Neural crest cell (in vitro differentiated cells): ENCODE measurements at places on chromosomes 3 and 15. TPM values are rescaled to one million over a fixed set of nuclear protein-coding genes. Genes with fewer than 3 reads are reported as not detected.

The SH3GL3 gene
- 0.91 and 1.4 TPM in 2 replicates for total RNA-seq

DNA sequence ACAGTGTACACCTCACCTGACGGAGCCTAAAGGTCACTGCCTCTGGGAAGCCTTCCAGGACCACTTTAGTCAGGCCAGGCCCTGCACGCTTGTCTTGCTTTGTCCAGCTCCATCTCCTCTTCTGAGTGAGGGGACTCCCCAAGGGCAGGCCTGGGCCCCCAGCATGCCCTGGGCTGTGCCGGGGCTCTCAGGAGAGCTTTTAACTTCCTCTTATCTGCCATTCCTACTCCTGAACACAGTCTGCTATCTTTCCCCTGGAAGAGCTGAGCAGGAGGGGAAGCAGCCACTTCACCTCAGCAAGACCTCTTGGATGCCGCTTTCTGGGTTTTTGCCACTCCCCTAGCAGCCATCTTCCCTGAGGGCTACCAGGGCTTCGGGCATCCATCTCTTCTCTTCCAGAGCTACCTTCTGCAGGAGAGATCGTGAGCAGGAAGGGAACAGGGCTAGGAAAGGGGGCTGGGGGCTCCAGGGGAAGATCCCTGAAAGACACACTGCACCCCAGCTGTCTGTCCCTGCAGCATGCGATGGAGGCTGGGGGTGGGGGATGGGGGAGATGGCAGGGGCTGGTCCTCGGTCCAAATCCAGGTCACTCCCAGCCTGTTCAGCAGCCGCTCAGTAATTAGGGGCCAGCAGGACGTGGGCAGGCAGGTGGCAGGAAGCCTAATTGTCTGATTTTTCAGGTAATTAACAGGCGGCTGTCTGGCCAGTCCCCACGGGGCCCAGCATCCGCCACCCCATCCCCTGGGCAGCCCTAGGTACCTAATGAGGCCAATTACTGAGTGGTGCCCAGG lies 19.9 kb upstream of the RPL29 start:
- no peaks in the 10 kb centered on the region for H3K36me3 ChIP-seq
- no peak for DNase-seq
- H3K4me1 ChIP-seq, result peaks cover 12% of the 10 kb centered on the region

GRCh38 chr3:171388527-171388926 lies 71.7 kb downstream of the TNIK start:
- H3K4me3 ChIP-seq, result no peak overlapping the region
- H3K27ac ChIP-seq, result no peak overlapping the region
- H3K4me1 ChIP-seq, result peaks cover 48% of the 10 kb centered on the region
- peaks cover 8% of the 10 kb centered on the region for H3K36me3 ChIP-seq

GRCh38 chr3:144341471-144341870 lies 369.8 kb downstream of the DIPK2A start:
- no peaks in the 10 kb centered on the region for H3K36me3 ChIP-seq
- DNase-seq, result no peak
- no peak overlapping the region for H3K27ac ChIP-seq
- no peaks in the 10 kb centered on the region for H3K27me3 ChIP-seq
- no peaks in the 10 kb centered on the region for H3K4me1 ChIP-seq

GRCh38 chr3:46277476-46277875 lies 35.2 kb downstream of the CCR3 start:
- peaks cover 7% of the 10 kb centered on the region for H3K36me3 ChIP-seq
- no peak overlapping the region for H3K4me3 ChIP-seq
- H3K4me1 ChIP-seq, result no peaks in the 10 kb centered on the region
- peaks cover 3% of the 10 kb centered on the region for H3K27me3 ChIP-seq
- no peak overlapping the region for H3K27ac ChIP-seq

The MRAS gene
- 24.7 and 27.0 TPM in 2 replicates for total RNA-seq

- no peaks in the 10 kb centered on the region for H3K27me3 ChIP-seq
- H3K36me3 ChIP-seq, result no peaks in the 10 kb centered on the region
- H3K4me1 ChIP-seq, result peaks cover 19% of the 10 kb centered on the region
- no peak for DNase-seq
Observed at GRCh38 chr3:4852780-4853748, 126.2 kb upstream of the BHLHE40 start.

DNA sequence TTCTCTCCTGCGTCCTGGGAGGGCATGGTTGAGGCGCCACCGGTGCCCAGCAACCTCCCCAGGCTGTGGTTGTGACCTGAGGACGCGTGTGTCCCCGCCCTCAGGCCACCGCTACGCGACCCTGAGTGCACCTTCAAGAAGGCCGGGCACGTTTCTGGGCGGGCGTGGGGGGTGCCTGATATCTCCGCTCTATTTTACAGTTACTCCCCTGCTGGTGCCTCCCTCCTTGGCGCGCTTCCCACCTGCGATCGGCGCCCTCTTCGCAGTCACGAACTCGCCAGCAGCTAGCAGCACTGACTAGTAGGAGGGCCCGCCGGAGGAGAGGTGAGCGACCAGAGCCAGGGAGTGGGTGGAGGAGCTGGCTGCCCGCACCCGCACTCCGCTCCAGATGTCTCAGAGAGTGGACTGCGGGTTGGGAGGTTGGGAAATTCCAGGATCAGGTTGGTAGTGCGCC lies 43.2 kb upstream of the POLG start:
- peaks cover 9% of the 10 kb centered on the region for H3K4me1 ChIP-seq
- peaks cover 95% of the 10 kb centered on the region for H3K27me3 ChIP-seq
- H3K36me3 ChIP-seq, result no peaks in the 10 kb centered on the region
- DNase-seq, result no peak
- no peak overlapping the region for H3K4me3 ChIP-seq
- H3K27ac ChIP-seq, result no peak overlapping the region

DNA sequence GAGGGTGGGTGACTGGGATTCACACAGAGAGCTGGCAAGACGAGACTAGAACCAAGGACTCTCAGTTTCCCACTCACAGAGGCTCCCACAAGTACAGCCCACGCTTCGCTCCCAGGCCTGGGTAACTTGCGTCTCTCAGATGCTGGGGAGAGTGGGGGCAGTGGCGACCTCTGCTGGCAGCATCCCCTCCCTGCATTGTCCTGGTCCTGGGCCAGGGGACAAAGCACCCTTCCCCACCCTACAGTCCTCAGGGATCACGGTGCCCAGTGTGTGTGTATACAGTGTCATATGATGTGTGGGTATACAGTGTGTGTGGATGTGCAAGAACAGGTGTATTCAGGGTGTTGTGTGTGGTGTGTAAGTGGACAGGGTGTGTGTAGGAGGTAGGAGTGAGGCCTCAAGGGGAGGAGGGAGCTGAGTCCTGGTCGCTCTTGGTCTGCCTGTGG lies 12.8 kb downstream of the VILL start:
- peak; percentile 87 for DNase-seq
- peaks cover 47% of the 10 kb centered on the region for H3K4me1 ChIP-seq
- H3K36me3 ChIP-seq, result no peaks in the 10 kb centered on the region
- peak overlapping the region; percentile 35 for H3K27ac ChIP-seq
- H3K4me3 ChIP-seq, result no peak overlapping the region
- no peaks in the 10 kb centered on the region for H3K27me3 ChIP-seq

The CRABP1 gene
- 753 and 803 TPM in 2 replicates for total RNA-seq

The NEIL1 gene
- total RNA-seq, result 18.4 and 20.4 TPM in 2 replicates

The GOLGA6L7 gene
- not detected in 2 replicates for total RNA-seq

- H3K27ac ChIP-seq, result peak overlapping the region; percentile 52
- peak overlapping the region; percentile 69 for H3K4me3 ChIP-seq
- no peak for DNase-seq
- H3K4me1 ChIP-seq, result peaks cover 59% of the 10 kb centered on the region
- H3K27me3 ChIP-seq, result peaks cover 3% of the 10 kb centered on the region
Observed at GRCh38 chr3:29758434-29759322, 477.8 kb downstream of the RBMS3 start.

DNA sequence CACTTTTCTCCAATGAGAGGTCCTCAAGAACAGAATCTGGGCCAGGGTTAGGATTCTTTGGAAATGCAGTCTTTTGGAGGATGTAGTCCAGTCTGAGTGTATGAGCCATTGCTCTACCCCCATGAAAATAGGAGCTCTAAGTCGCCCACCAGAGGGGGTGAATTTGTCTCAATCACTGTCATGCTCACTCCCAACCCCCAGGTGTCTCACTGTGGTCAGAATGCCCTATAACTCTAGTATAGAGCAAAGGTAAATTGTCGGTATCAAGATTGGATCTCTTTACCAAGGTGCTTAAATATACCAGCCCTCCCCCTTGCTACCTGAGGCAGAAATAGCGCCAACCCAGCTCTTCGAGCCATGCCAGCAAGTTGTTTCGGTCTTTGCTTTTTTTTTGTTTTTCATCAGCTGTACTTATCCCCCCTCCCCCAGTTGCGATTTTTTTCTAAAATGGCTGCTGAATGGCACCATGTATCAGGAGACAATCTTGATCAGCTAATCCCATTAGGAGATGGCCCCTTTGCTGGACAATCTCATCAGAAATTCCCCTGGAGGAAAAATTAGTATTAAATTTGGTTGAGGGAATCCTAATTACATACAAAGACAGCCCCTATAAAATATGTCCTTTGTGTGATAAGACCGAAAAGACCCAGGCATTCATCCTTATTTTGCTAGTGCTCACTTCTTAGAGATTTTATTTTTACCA lies 130.7 kb downstream of the EBLN2 start:
- DNase-seq, result no peak
- no peak overlapping the region for H3K27ac ChIP-seq
- H3K4me1 ChIP-seq, result no peaks in the 10 kb centered on the region
- H3K4me3 ChIP-seq, result no peak overlapping the region
- no peaks in the 10 kb centered on the region for H3K27me3 ChIP-seq

- peak overlapping the region; percentile 82 for H3K4me3 ChIP-seq
- no peaks in the 10 kb centered on the region for H3K36me3 ChIP-seq
- no peak overlapping the region for H3K27ac ChIP-seq
- H3K27me3 ChIP-seq, result peaks cover 30% of the 10 kb centered on the region
- H3K4me1 ChIP-seq, result peaks cover 71% of the 10 kb centered on the region
Observed at GRCh38 chr3:184568924-184569829, 7.6 kb downstream of the EPHB3 start.

- H3K4me1 ChIP-seq, result peaks cover 7% of the 10 kb centered on the region
- no peak for DNase-seq
- H3K4me3 ChIP-seq, result no peak overlapping the region
- no peaks in the 10 kb centered on the region for H3K27me3 ChIP-seq
Observed at GRCh38 chr15:90711418-90711824, 5.7 kb upstream of the BLM start.

GRCh38 chr3:127000119-127000518 lies 17.2 kb downstream of the PLXNA1 start:
- no peaks in the 10 kb centered on the region for H3K27me3 ChIP-seq
- no peak overlapping the region for H3K27ac ChIP-seq
- peaks cover 13% of the 10 kb centered on the region for H3K4me1 ChIP-seq
- no peaks in the 10 kb centered on the region for H3K36me3 ChIP-seq

DNA sequence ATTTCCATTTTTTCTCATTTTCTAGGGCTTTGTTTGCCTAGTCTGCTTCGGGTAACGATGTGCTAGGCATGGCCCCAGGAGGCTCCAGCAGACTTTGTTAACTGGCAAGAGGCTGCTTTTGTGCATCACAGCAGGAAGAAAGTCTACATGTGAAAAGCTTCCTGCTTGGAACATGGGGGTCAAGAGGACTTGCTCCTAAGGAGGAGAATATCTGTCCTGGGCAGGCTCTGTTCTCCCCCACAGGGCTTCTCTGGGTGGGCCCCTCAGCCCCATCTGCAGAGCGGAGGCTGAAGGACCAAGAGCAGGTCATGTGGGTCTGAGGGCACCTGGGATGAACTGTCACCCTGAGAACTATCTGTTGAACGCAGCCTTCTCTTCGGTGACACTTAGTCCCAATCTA lies 94.7 kb downstream of the CCNL1 start:
- H3K27me3 ChIP-seq, result peaks cover 4% of the 10 kb centered on the region
- H3K27ac ChIP-seq, result no peak overlapping the region
- peaks cover 5% of the 10 kb centered on the region for H3K4me1 ChIP-seq

DNA sequence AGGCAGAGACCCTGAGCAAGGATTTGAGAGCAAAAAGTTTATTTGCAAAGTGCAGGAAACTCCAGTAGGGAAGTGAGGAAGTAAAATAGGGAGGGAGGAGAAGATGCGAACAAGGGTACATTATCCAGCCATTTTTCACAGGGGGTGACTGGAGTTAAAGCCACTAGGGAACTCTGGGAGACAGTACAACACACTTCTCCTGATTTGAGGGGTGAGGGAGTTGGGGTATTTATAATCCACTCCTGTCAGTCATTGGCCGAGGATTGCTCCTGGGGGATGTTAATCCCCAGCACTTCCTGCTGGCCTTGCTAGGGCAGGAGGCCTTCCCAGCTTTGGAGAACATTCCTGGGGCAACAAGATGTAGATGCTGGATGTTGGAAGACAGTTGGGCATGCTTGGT lies 28.2 kb downstream of the CCR3 start:
- no peak for DNase-seq
- no peak overlapping the region for H3K4me3 ChIP-seq

The CYP11A1 gene
- 0.77 and 1.0 TPM in 2 replicates for total RNA-seq

DNA sequence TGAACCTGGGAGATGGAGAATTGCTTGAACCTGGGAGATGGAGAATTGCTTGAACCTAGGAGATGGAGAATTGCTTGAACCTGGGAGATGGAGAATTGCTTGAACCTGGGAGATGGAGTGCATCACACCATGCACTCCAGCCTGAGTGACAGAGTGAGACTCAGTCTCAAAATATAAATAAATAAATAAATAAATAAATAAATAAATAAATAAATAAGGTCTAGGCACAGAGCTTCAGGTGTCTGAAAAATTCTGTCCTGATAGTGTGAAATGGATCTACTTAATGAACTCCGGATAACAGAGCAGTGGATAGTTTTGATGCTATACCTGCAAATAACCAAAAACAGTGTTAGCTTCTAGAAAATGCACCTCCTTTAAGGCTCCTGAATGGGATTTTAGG lies 24.3 kb upstream of the NUDT16 start:
- no peak for DNase-seq
- no peaks in the 10 kb centered on the region for H3K36me3 ChIP-seq
- H3K4me1 ChIP-seq, result peaks cover 4% of the 10 kb centered on the region
- no peak overlapping the region for H3K4me3 ChIP-seq

The SIN3A gene
- 92.2 and 97.4 TPM in 2 replicates for total RNA-seq

DNA sequence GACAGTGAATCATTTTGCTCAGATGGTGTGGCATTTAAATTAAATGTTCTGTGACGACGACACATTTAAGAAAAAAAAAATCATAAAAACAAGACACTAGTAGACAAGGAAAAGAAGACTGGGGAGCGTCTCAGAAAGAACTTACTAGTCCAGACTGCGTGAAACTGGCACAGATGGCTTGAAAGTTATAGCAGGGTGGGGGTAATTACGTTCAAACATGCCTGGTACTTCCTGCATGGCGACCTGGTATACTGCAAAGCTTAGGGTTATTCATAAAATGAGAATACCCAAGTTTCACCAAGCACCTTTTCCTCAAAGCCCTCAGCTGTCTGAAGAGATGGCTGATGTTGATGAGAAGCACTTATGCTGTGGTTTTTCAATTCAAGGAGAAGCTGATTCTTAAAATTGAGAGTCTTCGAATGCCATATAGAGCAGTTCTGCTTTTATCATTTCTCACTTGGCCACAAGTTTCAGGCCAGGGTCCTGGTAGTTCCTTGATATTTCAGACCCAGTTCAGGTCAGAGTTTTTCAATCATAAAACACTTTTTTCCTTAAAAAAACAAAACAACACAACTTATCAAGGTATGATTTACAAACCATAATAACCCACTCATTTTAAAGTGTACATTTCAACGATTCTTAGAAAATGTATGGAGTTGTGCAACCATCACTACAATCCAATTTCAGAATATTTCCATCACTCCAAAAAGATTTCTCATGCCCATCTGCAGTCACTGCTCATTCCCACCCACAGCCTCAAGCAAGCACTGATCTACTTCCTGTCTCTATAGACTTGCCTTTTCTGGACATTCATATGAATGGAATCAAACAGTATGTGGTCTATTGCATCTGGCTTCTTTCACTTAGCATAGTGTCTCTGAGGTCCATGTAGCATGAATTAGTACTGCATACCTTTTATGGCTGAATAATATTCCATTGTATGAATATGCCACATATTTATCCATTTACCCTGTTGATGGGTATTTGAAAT lies 24.7 kb downstream of the PCOLCE2 start:
- no peak for DNase-seq
- H3K27ac ChIP-seq, result no peak overlapping the region
- H3K27me3 ChIP-seq, result no peaks in the 10 kb centered on the region
- peaks cover 5% of the 10 kb centered on the region for H3K4me1 ChIP-seq
